Upper lobe of right lung (tissue), 1 donor: ENCODE measurements at places on chromosomes 7 and 10. TPM values are rescaled to one million over a fixed set of nuclear protein-coding genes. Genes with fewer than 3 reads are reported as not detected.

Gene OR6B1
- total RNA-seq, result not detected

Gene HIPK2
- total RNA-seq, result 64.3 TPM

Gene PNLIPRP1
- total RNA-seq, result not detected

Gene PLCE1
- 14.3 TPM for total RNA-seq

Gene DCLRE1C
- 11.3 TPM for total RNA-seq

Gene SFTPA1
- 11,191 TPM for total RNA-seq

Gene NXPH1
- not detected for total RNA-seq

Gene IFRD1
- total RNA-seq, result 49.9 TPM

Gene SH2D4B
- total RNA-seq, result 0.43 TPM

Gene STAG3
- 2.3 TPM for total RNA-seq

Gene PNLIPRP2
- total RNA-seq, result not detected

Gene CHAT
- not detected for total RNA-seq

Gene ABCB1
- total RNA-seq, result 7.5 TPM
